ENCODE measurements at places on chromosomes 1 and 21. TPM values are rescaled to one million over a fixed set of nuclear protein-coding genes. Genes with fewer than 3 reads are reported as not detected.

The PPM1J gene
- 1.0 TPM for total RNA-seq

The HSD3B1 gene
- not detected for total RNA-seq

The EFHD2 gene
- 17.7 TPM for total RNA-seq

The KRTAP10-3 gene
- total RNA-seq = not detected

The RGS13 gene
- not detected for total RNA-seq

The ACTA1 gene
- not detected for total RNA-seq

The OR2L5 gene
- total RNA-seq = not detected

The LCE1D gene
- total RNA-seq = not detected

The PCSK9 gene
- 0.85 TPM for total RNA-seq

The GADD45A gene
- total RNA-seq = 90.9 TPM
